ENCODE measurements at places on chromosomes 11 and 22.

GRCh38 chr11:115705200-115705599, 201.0 kb upstream of the CADM1 start:
- DNase-seq: no peak

DNA sequence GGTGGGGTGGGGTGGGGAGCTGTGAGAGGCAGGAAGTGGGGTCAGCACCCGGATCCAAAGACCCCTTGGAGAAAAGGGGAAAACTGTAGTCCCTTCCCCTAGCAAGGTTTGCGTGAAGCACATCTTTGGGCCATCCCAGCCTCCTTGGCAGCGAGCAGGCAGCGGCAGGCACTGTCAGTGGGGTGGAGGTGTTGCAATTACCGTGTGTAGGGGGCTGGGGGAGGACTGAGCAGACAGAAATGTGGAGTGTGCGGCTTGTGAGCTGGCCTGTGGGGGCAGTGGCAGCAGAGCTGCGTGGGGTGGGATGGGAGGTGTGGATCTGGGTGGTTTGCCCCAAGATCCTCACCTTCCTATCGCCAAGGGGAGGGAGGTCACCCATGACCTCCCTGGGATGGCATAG, 16.4 kb downstream of the DAGLA start:
- DNase-seq: no peak

- DNase-seq: no peak
Observed at GRCh38 chr11:36306888-36307287, 10.8 kb downstream of the PRR5L start.

GRCh38 chr11:5297721-5298323, 3.9 kb downstream of the OR51B4 start:
- DNase-seq: no peak

GRCh38 chr11:14360976-14361375, 2.0 kb upstream of the RRAS2 start:
- DNase-seq: no peak

Measured in cortex of kidney (tissue), 1 donor.